ENCODE measurements at places on chromosomes 2 and 18.

DNA sequence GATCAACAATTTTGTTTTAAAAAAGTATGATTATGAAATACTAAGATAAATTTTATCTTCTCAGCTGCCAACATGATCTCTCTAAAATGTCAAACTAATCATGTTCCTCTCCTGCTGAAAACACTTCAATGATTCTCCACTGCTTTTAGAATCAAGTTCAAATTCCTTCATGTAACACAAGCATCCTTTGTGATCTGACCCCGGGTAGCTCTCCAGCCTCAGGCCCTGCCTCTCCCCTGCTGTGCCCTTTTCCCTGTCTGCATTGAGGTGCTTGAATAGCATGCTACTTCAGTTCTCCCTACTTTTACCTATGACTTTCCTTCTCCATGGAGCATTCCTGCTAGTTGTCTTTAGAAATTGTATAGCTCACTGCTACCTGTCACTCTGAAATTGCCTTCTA lies 274.8 kb downstream of the PDE11A start:
- DNase-seq, result no peak

- DNase-seq, result no peak
These were observed 74.2 kb downstream of the GLI2 start for GRCh38 chr2:120809609-120810440.

GRCh38 chr2:48356701-48357325 lies 173.1 kb upstream of the STON1 start:
- no peak for DNase-seq

DNA sequence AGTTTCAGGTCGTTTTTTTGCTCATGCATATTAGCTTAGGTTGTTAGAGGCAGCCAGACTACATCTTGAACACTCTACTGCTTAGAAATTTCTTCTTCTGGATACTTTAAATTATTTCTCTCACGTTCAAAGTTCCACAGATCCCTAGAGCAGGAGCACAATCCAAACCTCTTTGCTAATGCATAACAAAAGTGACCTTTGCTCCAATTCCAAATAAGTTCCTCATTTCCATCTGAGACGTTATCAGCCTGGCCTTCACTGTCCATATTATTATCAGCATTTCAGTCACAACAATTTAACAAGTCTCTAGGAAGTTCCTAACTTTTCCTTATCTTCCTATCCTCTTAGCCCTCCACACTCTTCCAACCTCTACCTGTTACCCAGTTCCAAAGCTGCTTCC lies 50.4 kb upstream of the ERMN start:
- no peak for DNase-seq

- DNase-seq, result no peak
These were observed 112.1 kb downstream of the KLHL29 start for GRCh38 chr2:23497063-23497462.

- DNase-seq, result no peak
These were observed 284.5 kb downstream of the ZNF521 start for GRCh38 chr18:25067275-25068025.

DNA sequence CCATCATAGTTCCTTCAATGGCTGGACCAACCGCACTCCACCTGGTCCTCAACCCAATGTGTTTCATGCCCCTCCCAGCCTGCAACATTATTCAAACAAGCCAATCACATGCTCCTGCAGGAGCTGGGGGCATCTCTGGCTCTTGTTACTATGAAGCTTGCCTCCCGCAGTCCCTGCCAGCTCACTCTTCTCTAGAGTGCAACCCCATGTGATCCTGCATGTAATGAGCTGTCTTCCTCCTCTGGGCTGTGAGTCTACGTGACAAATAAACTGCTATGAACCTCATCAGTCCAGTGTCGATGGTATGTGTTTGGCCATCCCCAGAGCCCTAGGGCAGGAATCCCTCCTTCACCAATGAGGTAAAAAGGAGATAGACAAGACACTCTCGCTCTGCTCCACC lies 15.8 kb upstream of the BOD1L2 start:
- no peak for DNase-seq

DNA sequence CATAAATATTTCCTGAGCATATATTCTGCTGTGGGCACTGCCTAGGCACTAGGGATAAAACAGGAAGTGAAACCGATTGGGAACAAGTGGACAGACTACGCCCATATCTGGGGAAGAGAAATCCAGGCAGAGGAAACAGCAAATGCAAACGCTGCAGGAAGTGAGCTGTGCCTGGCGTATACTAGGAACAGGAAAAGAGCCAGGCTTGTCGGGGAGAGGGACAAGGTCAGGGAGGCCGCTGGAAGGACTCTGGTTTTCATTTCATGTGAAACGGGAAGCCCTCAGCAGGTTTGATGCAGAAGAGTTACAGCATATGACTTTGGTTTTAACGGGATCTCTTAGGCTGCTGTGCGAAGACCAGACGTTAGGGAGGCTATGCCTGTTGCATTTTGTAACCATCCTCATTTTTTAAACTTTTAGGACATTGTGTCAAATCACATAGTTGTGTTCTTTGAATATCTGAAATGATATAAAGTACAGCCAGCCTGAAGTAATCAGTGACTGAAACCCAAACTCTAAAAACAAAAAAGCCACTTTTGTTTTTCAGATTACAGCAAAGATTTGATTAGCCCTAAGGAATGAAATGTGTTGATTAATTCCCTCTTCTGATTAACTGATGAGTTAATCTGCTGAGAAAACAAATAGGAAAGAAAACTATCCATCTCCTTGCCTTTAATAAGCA lies 110.2 kb upstream of the PIEZO2 start:
- DNase-seq, result no peak

DNA sequence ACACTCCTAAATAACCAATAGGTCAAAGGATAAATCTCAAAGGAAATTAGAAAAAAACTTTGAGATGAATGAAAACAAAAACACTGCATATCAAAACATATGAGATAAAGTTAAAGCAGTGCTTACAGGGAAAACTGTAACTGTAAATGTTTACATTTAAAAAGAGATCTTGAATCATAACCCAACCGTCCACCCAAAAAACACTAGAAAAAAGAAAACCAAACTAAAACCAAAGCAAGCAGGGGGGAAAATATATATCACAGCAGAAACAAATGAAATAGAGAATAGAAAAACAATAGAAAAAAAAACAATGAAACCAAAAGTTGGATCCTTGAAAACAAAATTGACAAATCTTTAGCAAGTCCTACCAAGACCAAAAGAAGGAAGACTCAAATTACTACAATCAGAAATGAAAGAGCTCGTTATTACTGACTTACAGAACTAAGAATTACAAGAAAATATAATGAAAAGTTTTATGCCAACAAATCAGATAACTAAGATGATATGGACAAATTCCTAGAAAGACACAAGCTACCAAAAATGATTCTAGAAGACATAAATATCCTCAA lies 65.6 kb downstream of the TLK1 start:
- DNase-seq, result no peak

DNA sequence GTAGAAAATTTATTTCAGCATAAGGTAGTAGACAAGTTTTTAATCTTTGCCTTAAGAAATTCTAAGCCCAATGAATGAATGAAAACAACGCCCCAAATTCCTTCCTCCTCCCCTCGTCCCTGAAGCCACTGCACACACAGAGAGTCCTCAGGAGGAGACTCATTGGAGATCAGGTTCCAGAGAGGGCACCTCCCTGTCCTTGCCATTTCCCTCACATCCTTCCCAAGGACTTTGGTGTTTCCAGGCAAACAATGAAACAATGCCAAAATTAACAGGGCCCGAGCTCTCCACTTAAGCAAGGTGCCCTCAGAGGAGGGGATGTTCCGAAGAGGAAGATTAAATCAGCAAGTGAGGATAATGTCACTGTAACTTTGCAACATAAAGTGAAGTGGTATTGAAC lies 240.7 kb downstream of the DCDC2C start:
- no peak for DNase-seq

GRCh38 chr2:62014102-62014501 lies 108.6 kb downstream of the COMMD1 start:
- DNase-seq, result no peak

- DNase-seq, result no peak
These were observed 55.4 kb downstream of the CWC22 start for GRCh38 chr2:179951680-179952079.

DNA sequence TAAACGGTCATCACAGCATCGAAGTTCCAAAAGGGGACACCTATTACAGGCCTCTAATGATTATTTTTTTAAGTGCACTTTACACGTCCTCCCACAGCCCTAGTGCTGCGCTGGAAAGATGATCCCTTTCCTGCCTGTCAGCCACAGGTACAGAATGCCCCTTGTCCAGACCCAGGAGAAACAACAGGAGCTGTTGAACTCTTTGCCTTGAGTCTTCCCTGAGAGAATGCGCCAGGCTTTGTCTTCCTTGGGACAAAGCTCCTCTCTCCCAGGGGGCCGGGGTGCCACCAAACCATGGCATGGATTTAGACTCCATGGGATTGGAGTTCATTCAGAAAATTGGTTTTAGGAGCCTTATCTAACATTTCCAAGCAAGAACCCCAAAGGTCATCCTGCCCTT lies 319.0 kb upstream of the SOX11 start:
- no peak for DNase-seq

GRCh38 chr18:12747530-12748315 lies 44.9 kb downstream of the PSMG2 start:
- DNase-seq, result no peak

GRCh38 chr18:68520406-68521075 lies 194.4 kb downstream of the TMX3 start:
- no peak for DNase-seq

DNA sequence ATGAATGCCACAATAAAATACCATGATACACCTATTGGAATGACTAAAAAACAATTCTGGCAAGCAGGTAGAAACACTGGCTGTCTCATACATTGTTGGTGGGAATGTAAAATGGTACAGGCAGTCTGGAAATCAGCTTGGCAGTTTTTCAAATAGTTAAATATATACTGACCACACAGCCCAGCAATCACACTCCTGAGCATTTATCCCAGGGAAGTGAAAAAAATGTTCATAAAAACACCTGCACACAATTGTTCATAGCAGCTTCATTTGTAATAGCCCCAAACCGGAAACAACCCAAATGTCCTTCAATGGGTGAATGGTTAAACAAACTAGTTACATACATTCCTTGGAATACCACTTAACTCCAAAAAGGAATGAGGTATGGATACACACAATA lies 137.2 kb downstream of the TFCP2L1 start:
- no peak for DNase-seq

- DNase-seq, result peak; percentile 48
These were observed 21.7 kb downstream of the LBH start for GRCh38 chr2:30252723-30253701.

DNA sequence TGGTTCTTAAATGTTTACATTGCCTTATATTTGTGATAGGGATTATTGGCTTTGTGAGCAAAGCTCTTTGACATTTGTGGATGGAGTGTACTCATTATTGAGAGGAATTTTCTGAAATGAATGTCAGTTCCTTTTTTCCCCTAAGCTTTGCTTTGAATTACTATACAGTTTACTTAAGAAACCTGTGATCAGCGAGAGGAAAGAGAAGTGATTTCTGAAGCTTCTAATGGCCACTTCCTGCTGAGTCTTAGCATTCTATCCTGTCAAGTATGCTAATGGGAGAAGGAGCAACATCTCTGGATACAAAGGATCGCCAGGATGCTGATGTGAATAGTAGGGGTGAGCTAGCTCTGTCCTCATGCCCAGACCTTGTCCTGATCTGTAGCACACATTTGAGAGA lies 47.8 kb upstream of the MGAT5 start:
- DNase-seq, result no peak

DNA sequence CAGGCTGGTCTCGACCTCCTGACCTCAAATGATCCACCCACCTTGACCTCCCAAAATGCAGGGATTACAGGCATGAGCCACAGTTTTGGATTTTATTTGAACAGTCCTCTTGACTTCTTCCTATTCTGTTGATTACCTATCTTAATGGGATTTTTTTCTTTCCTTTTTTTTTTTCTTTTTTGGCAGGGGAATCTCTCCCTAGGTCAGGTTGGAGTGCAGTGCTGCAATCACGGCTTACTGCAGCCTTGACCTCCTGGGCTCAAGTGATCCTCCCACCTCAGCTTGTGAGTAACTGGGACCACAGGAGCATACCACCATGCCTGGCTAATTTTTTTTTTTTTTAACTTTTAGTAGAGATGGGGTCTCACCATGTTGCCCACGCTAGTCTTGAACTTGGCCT lies 2.8 kb downstream of the MTHFD2 start:
- DNase-seq, result no peak

DNA sequence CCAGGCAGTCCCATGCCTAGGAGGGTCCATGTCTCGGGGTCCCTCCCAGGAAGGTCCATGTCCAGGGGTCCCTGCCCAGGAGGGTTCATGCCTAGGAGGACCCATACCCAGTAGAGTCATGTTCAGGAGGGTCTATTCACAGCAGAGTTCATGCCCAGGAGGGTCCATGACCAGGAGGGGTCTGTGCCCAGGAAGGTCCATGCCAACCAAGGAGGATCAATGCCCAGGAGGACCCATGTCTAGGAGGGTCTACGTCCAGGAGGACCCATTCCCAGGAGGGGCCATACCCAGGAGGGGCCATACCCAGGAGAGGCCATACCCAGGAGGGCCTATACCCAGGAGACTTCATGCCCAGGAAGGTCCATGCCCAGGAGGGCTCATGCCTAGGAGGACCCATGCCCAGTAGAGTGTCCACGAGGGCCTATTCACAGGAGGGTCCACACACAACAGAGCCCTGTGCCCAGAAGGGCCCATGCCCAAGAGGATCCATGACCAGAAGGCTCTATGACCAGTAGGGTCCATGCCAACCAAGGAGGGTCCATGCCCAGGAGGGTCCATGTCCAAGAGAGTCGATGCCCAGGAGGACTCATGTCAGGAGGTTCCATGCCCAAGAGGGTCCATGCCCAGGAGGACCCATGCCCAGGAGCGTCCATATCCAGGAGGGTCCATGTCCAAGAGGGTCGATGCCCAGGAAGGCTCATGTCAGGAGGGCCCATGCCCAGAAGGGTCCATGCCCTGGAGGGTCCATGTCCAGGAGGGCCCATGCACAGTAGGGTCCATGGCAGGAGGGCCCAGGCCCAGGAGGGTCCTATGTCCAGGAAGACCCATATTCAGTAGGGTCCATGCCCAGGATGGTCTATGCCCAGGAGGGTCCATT lies 10.1 kb downstream of the GPR35 start:
- DNase-seq, result no peak

DNA sequence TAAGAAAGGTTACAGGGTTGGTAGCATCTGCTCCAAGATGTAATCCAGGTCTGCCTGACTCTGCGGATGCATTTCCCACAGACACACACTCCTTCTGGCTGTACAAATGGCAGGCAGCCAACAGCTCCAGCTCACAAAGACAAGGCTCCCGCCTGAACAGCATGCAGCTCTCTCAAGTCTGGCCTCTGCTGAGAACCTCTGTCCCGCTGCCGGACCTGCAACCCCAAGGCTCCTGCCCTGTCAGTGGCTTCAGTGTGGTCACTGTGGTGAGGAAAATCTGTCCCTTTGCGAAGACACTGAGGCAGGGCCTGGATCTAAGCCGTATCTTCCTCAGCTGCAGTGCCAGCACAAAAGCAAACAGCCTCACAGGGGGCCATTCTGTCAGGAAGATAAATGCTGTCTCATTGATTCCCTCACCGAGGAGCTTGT lies 469.3 kb upstream of the MEX3C start:
- DNase-seq, result no peak
